ENCODE measurements at places on chromosomes 3 and 15. TPM values are rescaled to one million over a fixed set of nuclear protein-coding genes. Genes with fewer than 3 reads are reported as not detected.

The TAGLN3 gene
- not detected for total RNA-seq

The SEMA6D gene
- not detected for total RNA-seq

DNA sequence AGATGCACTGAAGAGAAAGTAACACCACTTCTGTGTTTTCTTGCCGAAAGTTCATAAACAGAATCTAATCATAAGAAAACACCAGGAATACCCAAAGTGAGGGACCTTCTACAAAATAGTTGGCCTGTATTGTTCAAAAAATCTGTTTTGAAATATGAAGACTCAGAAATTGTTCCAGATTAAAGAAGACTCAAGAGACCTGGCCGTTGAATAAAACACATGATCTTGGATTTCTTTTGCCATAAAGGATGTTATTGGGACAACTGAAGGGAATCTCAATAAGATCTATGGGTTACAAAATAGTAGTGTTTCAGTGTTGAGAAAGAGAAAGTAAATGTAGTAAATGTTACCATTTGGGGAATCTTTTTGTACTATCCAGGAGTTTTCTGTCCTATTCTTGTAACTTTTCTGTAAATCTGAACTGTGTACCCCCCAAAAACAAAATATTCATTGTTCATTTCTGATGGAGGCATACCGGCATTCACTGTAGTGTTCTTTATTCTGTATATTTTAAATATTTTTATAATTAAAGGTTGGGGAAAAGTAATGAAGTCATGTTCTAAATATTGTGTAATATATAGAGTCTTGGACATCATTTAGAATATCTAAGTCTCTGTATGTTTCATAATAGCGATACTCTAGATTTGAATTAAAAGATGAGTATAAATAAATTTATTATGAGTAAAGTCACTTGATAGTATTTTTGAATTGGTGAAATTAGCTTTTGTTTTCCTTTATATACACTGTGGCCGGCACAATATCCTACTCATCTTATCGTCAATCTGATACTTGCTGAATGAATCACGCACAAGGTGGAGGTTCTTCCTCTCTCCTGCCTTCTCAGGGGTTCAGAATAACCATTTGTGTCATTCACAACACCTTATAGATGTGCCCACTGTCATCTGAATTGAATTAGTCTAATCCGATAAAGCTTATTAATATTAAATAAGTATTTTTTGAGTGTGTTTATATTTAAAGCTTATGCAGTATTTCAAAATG is 66.7 kb downstream of the TRAK1 start:
- no peaks in the 10 kb centered on the region for H3K27me3 ChIP-seq
- no peak overlapping the region for H3K27ac ChIP-seq
- no peaks in the 10 kb centered on the region for H3K36me3 ChIP-seq
- H3K4me1 ChIP-seq = peaks cover 35% of the 10 kb centered on the region
- H3K4me3 ChIP-seq = no peak overlapping the region
- DNase-seq = no peak

- no peak overlapping the region for H3K27ac ChIP-seq
- peaks cover under 1% of the 10 kb centered on the region for H3K36me3 ChIP-seq
- H3K27me3 ChIP-seq = no peaks in the 10 kb centered on the region
- no peak for DNase-seq
- peaks cover 11% of the 10 kb centered on the region for H3K4me1 ChIP-seq
Observed at GRCh38 chr3:143750841-143751240, 97.4 kb downstream of the SLC9A9 start.

The FANCD2 gene
- total RNA-seq = 109 TPM

- DNase-seq = no peak
- H3K27me3 ChIP-seq = no peaks in the 10 kb centered on the region
- H3K27ac ChIP-seq = peak overlapping the region; percentile 63
Observed at GRCh38 chr3:156685198-156685597, 10.8 kb downstream of the TIPARP start.

The USP13 gene
- 9.5 TPM for total RNA-seq

GRCh38 chr3:194103983-194104751 is 31.8 kb upstream of the HES1 start:
- H3K4me1 ChIP-seq = peaks cover 3% of the 10 kb centered on the region
- no peak overlapping the region for H3K4me3 ChIP-seq
- DNase-seq = no peak
- H3K27me3 ChIP-seq = peaks cover 63% of the 10 kb centered on the region
- no peaks in the 10 kb centered on the region for H3K36me3 ChIP-seq
- no peak overlapping the region for H3K27ac ChIP-seq

GRCh38 chr15:91104111-91104510 is 4.1 kb downstream of the SV2B start:
- peaks cover 12% of the 10 kb centered on the region for H3K4me1 ChIP-seq
- DNase-seq = no peak
- no peaks in the 10 kb centered on the region for H3K36me3 ChIP-seq
- no peak overlapping the region for H3K4me3 ChIP-seq
- no peak overlapping the region for H3K27ac ChIP-seq
- H3K27me3 ChIP-seq = peaks cover 78% of the 10 kb centered on the region

The AGBL1 gene
- total RNA-seq = not detected

GRCh38 chr3:107797586-107797985 is 274.8 kb downstream of the BBX start:
- no peaks in the 10 kb centered on the region for H3K27me3 ChIP-seq
- DNase-seq = no peak
- H3K27ac ChIP-seq = no peak overlapping the region
- peaks cover 7% of the 10 kb centered on the region for H3K4me1 ChIP-seq

The FGF12 gene
- not detected for total RNA-seq

DNA sequence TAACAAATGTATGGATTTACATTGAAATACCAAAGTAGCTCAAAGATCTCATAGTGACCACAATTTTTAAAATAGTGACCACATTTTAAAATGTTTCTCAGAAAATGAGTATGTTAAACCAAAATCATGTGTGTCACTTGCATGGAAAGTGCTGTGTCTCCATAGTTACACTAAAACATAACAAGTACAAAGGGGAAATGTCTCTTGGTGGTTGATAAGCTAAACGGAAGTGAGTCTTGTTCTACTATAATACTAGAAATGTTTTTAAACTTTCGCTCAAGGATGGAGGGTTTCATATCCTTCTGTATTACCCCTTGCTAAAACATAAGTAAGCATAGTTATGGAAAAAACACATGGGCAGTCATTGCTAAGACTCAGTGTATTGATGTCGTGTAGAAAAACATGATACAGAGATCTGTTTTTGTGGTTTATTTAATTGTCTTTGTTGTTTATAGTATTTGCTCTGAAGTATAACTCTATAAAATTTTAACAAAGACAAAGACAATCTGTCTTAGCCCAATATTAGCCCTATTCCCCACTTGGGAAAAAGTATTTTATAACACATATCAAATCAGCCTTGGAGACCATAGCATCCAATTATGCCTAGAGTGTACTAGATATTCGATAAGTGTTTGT is 27.0 kb upstream of the DENND4A start:
- H3K4me1 ChIP-seq = peaks cover 52% of the 10 kb centered on the region
- H3K36me3 ChIP-seq = peaks cover 6% of the 10 kb centered on the region
- DNase-seq = no peak

DNA sequence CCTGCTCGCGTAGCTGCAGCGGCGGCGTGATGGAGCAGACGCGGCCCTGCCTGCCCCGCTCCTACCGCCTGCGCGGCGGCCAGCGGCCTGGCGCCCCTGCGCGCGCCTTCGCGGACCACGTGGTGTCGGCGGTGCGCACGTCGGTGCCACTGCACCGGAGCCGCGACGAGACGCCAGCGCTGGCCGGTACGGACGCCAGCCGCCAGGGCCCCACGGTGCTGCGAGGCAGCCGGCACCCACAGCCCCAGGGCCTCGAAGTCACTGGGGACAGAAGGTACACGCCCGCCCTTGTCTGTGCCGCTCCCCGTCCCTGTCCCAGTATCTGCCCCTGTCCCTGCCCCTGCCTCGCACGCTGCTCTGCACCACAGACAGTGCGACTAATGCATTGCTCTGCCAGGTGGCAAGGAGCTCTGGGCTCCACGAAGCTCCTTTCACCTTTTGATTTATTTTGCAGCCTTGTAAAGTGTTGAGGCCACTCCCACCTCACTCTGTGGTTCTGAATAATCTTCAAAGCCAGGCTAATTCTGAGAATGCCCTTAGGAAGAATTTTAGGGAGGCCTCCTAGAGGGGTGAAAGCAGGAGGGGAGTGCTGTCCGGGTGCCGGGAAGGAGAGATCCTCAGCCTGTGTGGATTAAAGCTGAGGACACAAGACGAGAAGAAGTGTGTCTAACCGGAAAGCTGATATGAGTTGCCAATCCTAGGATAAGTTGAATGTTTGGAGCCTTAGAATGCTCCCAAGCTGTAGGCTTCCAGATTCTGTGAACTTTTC is 100.0 kb downstream of the THSD4 start:
- H3K4me1 ChIP-seq = no peaks in the 10 kb centered on the region
- no peak overlapping the region for H3K27ac ChIP-seq
- no peaks in the 10 kb centered on the region for H3K36me3 ChIP-seq
- H3K4me3 ChIP-seq = no peak overlapping the region
- no peak for DNase-seq

The HCLS1 gene
- 305 TPM for total RNA-seq

DNA sequence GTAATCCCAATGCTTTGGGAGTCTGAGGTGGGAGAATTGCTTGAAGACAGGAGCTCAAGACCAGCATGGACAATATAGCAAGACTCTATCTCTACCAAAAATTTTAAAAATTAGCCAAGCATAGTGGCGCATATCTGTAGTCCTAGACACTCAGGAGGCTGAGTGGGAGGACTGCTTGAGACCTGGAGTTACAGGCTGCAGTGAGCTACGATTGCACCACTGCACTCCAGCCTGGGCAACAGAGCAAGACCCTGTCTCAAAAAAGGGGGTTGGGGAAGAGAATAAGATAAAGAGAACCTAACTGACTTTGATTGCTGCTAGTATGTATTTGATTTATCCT is 755 bp downstream of the CD200R1 start:
- H3K27ac ChIP-seq = peak overlapping the region; percentile 90
- H3K27me3 ChIP-seq = no peaks in the 10 kb centered on the region
- peak overlapping the region; percentile 87 for H3K4me3 ChIP-seq
- H3K4me1 ChIP-seq = peaks cover 69% of the 10 kb centered on the region

- no peaks in the 10 kb centered on the region for H3K36me3 ChIP-seq
- H3K4me3 ChIP-seq = no peak overlapping the region
- peaks cover 5% of the 10 kb centered on the region for H3K27me3 ChIP-seq
- no peak for DNase-seq
- H3K27ac ChIP-seq = no peak overlapping the region
Observed at GRCh38 chr3:160671231-160671630, 5.7 kb upstream of the ARL14 start.

DNA sequence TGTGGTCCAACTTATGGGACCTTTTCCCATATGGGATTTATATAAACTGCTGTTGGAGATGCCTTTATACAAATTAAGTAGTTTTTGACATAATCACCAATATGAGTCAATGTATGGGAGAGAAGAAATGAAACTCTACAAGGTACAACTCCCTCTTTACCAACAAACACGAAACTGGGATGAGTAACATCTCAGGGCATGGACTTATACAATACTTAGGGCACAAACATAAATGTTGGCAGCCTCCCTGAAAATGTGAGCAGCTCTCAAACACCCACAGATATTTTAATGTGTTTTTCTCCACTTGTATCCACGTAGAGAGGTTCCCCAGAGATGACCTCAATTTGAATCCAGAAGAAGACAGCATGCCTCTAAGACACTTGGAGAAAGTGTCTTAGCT is 161.6 kb downstream of the MAGI1 start:
- no peaks in the 10 kb centered on the region for H3K4me1 ChIP-seq
- H3K27ac ChIP-seq = no peak overlapping the region
- no peak overlapping the region for H3K4me3 ChIP-seq
- no peaks in the 10 kb centered on the region for H3K36me3 ChIP-seq
- no peaks in the 10 kb centered on the region for H3K27me3 ChIP-seq
- no peak for DNase-seq

DNA sequence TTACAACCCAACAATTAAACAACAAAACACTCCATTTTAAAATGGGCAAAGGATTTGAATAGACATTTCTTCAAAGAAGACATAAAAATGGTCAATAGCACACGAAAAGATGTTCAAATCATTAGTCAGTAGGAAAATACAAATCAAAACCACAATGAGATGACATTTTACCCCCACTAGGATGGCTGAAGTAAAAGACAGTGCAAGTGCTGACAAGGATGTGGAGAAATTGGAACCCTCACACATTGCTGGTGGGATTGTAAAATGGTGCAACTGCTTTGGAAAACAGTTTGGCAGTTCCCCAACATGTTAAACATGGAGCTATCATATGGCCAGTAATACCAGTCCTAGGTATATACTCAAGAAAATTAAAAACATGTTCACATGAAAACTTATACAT is 11.6 kb downstream of the GALNT15 start:
- no peak overlapping the region for H3K27ac ChIP-seq
- no peaks in the 10 kb centered on the region for H3K36me3 ChIP-seq
- no peak for DNase-seq
- H3K4me3 ChIP-seq = no peak overlapping the region

DNA sequence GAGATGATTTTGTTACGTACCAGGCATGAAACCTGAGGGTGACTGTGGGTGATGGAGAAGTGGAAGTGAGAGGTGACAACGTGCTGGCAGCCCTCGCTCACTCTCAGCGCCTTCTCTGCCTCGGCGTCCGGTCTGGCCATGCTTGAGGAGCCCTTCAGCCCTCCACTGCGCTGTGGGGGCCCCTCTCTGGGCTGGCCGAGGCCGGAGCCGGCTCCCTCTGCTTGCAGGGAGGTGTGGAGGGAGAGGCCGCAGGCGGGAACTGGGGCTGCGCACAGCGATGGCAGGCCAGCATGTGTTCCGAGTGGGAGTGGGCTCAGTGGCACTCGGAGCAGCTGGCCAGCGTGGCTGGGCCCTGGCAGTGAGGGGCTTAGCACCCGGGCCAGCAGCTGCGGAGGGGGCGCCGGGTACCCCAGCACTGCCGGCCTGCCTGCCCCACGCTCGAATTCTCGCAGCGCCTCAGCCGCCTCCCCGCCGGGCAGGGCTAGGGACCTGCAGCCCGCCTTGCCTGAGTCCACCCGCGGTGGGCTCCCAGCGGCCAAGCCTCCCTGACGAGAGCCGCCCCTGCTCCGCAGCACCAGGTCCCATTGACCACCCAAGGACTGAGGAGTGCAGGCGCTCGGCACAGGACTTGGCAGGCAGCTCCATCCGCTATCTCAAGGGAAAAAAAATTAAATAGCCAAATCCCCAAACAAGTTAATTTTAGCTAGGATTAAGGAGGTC is 29.7 kb upstream of the MYRIP start:
- no peak overlapping the region for H3K27ac ChIP-seq
- no peak for DNase-seq
- H3K36me3 ChIP-seq = no peaks in the 10 kb centered on the region
- H3K4me1 ChIP-seq = no peaks in the 10 kb centered on the region

DNA sequence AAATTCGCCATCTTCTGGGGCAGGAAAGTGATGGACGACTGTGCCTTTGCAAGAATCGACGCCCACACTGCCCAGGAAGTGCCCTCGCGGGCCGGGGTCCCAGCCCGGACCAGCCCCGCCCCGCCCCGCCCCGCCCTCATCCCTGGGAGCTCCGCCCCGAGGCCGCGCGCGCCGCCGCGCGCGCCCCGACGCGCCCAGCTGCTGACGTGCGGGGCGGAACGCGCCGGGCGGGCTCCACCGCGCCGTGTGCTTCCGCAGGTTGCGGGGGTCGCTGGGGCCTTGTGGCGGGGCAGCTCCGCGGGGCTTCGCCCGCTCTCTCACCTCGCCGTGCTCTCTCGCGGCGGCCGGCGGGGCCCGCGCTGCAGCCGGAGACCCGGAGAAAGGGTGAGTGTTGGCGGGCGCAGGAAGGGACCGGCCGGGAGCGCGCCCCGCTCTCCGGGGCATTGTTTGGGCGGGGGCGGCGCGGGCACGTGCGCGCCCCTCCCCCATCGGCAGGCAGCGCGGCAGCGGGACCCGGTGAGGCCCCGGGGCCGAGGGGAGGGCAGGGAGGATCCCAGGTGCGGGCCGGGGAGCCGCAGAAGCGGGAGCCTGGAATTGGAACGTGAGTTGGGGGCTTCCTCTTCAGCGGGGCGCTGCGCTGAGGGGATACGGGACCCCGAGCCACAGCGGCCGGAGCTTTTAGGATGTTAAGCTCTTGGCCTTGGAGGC is at the start of gene YEATS2:
Gene YEATS2, plus strand, starts transcription at position 188 of the 708 bp plus-strand sequence. CDS start 17,366 bp downstream, outside the sequence.
- DNase-seq = peak; percentile 83
- H3K4me3 ChIP-seq = peak within 1 kb of the TSS; percentile 87
- no peaks in the 10 kb centered on the region for H3K27me3 ChIP-seq
- peaks cover 29% of the 10 kb centered on the region for H3K36me3 ChIP-seq
- H3K4me1 ChIP-seq = peaks cover 34% of the 10 kb centered on the region
